ENCODE measurements at places on chromosomes 6 and 20. TPM values are rescaled to one million over a fixed set of nuclear protein-coding genes. Genes with fewer than 3 reads are reported as not detected.

ARFGEF3 gene
- total RNA-seq: 8.8 TPM

- no peaks in the 10 kb centered on the region for H3K27me3 ChIP-seq
- peak; percentile 5 for DNase-seq
- no peak overlapping the region for H3K4me3 ChIP-seq
- no peak overlapping the region for H3K27ac ChIP-seq
- H3K4me1 ChIP-seq: no peaks in the 10 kb centered on the region
These were observed 973.6 kb downstream of the EYS start for GRCh38 chr6:64733433-64733832.

- H3K36me3 ChIP-seq: no peaks in the 10 kb centered on the region
- peaks cover under 1% of the 10 kb centered on the region for H3K4me1 ChIP-seq
- DNase-seq: no peak
- no peak overlapping the region for H3K27ac ChIP-seq
These were observed 87.6 kb upstream of the COL21A1 start for GRCh38 chr6:56334937-56335336.

FNDC1 gene
- not detected for total RNA-seq

GRCh38 chr6:159464816-159465215, 228.2 kb downstream of the SOD2 start:
- H3K27ac ChIP-seq: no peak overlapping the region
- H3K4me1 ChIP-seq: no peaks in the 10 kb centered on the region
- H3K4me3 ChIP-seq: no peak overlapping the region
- DNase-seq: no peak
- H3K27me3 ChIP-seq: peaks cover 6% of the 10 kb centered on the region
- H3K36me3 ChIP-seq: no peaks in the 10 kb centered on the region

SLCO4A1 gene
- total RNA-seq: 5.8 TPM

GRCh38 chr6:43628393-43629103, 516 bp downstream of the GTPBP2 start:
- H3K36me3 ChIP-seq: peaks cover 28% of the 10 kb centered on the region
- peak overlapping the region; percentile 96 for H3K27ac ChIP-seq
- H3K27me3 ChIP-seq: no peaks in the 10 kb centered on the region
- H3K4me1 ChIP-seq: peaks cover 12% of the 10 kb centered on the region
- H3K4me3 ChIP-seq: peak overlapping the region; percentile 94

BEND6 gene
- 0.93 TPM for total RNA-seq

DNA sequence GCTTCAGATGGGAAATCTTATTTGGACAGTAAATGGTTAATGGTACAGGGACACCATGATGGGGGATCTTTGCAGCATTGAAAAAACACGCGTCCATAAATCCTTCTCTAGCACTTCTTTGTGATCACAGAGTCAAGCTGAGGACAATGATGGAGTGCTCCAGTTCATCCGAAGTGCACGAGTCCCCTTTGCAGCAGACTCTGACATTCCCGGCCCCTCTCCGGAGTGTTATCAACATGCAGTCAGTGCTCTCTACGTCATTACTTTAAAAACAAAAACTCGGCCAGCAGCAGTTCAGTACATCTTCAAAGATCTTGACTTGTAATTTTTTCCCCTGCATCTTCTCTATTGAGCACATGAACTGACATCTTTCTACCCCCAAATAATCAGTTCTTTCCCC, 185.5 kb upstream of the AKAP12 start:
- peaks cover 5% of the 10 kb centered on the region for H3K36me3 ChIP-seq
- no peaks in the 10 kb centered on the region for H3K27me3 ChIP-seq
- no peak overlapping the region for H3K27ac ChIP-seq
- H3K4me3 ChIP-seq: no peak overlapping the region
- no peaks in the 10 kb centered on the region for H3K4me1 ChIP-seq
- no peak for DNase-seq

DNA sequence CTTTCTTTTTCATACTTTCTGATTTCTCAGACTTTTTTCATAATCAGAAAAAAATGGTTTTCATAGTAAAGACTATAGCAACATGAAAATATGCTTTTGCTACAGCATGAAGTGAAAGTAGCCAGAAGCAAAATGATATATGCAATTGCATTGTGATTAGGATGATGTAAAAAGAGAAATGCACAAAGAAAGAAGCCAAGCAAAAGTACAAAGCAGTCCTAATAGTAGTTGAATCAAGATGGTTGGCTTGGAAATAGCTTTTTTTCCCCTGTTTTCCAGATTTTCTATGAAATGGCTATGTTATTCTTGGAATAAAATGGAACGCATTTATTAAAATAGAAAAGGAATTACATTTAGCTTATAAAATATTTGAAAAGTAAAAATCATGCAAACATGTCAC, 77.3 kb downstream of the SEL1L2 start:
- DNase-seq: no peak
- H3K4me3 ChIP-seq: no peak overlapping the region
- H3K27ac ChIP-seq: no peak overlapping the region
- no peaks in the 10 kb centered on the region for H3K36me3 ChIP-seq
- peaks cover 5% of the 10 kb centered on the region for H3K27me3 ChIP-seq

DNA sequence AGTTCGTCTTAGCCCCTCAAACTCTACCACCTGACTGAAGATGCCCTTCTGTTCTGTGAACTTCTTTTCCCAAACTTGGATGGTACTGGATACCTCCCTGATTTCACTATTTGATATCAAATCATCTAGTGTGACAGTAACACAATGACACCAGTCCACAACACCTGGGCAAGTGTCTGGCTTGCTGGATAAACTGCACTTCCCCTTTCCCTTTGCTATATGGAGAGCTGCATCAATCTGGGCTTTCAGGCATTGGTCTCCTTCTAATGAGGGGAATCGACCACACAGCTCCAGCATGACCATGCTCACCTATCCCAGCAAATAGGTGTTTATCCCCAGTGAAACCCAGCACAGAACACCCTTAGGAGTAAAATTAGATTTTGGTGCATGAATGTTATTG, 3.1 kb downstream of the F13A1 start:
- H3K36me3 ChIP-seq: no peaks in the 10 kb centered on the region
- no peaks in the 10 kb centered on the region for H3K27me3 ChIP-seq
- no peak for DNase-seq

DNA sequence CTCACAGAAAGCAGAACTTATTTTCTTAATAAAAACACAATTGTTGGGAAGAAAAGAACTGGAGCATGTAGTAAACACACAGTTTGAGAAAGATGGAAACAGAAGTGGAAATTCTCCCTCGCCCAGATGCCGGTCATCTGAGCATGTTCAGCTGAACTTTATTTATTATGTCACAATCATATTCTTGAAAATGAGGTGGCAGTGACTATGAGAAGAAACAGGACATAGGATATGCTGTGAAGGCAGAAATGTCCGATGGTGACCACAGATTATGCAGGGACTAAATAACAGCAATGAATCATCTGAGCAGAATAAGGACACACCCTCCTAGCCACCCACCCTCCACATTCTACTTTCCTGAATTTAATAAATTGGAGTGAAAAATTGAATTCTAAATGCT, 425.3 kb upstream of the NOX3 start:
- no peaks in the 10 kb centered on the region for H3K4me1 ChIP-seq
- no peak for DNase-seq
- H3K36me3 ChIP-seq: no peaks in the 10 kb centered on the region
- H3K27me3 ChIP-seq: no peaks in the 10 kb centered on the region

- H3K4me1 ChIP-seq: no peaks in the 10 kb centered on the region
- no peaks in the 10 kb centered on the region for H3K27me3 ChIP-seq
- no peaks in the 10 kb centered on the region for H3K36me3 ChIP-seq
These were observed 98.9 kb upstream of the ADGRF4 start for GRCh38 chr6:47599512-47599911.

DNA sequence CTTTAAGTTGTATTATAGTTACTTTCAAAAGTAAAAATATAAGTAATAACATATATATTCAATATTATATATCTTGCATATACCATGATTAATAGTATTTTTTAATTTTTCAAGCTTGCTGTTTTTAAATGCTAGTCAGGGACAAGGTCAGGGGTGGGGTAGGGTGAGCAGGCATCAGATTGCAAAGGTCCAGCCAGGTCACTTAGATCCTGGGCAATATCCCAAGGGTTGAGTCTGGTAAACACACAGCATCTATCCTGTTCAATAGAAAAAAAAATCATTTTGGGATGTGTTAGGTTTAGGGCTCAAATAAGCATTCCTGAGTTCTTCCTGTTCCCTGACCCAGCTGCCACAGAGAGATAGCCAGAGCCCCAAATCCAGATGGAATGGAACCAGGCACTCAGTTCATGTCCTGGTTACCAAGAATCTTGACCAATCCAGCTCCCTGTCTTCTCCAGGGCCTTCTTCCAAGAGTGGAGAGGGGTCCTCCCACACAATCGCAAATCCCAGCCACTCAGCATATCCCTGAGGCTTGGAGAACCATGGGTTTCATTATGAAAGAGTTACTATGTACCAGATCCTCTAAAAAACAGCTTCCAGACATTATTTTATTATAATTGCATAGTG, 134.9 kb upstream of the TOP1 start:
- H3K27ac ChIP-seq: no peak overlapping the region
- no peaks in the 10 kb centered on the region for H3K36me3 ChIP-seq
- no peak for DNase-seq
- H3K4me3 ChIP-seq: no peak overlapping the region
- peaks cover 41% of the 10 kb centered on the region for H3K27me3 ChIP-seq

GRCh38 chr20:62984666-62985443, 21.9 kb downstream of the BHLHE23 start:
- peaks cover 42% of the 10 kb centered on the region for H3K4me1 ChIP-seq
- no peak overlapping the region for H3K4me3 ChIP-seq
- H3K27me3 ChIP-seq: peaks cover 26% of the 10 kb centered on the region
- peak; percentile 91 for DNase-seq

- no peak overlapping the region for H3K4me3 ChIP-seq
- no peaks in the 10 kb centered on the region for H3K36me3 ChIP-seq
- no peaks in the 10 kb centered on the region for H3K27me3 ChIP-seq
- no peak overlapping the region for H3K27ac ChIP-seq
- H3K4me1 ChIP-seq: no peaks in the 10 kb centered on the region
These were observed 6.4 kb upstream of the TXNDC5 start for GRCh38 chr6:7916959-7917358.

GRCh38 chr6:44284867-44285266, 14.6 kb downstream of the TMEM151B start:
- no peaks in the 10 kb centered on the region for H3K4me1 ChIP-seq
- no peak overlapping the region for H3K27ac ChIP-seq

GRCh38 chr6:160285541-160286105, 27.0 kb upstream of the SLC22A2 start:
- H3K36me3 ChIP-seq: no peaks in the 10 kb centered on the region
- H3K4me3 ChIP-seq: no peak overlapping the region
- no peak for DNase-seq
- H3K27me3 ChIP-seq: peaks cover 7% of the 10 kb centered on the region
- no peaks in the 10 kb centered on the region for H3K4me1 ChIP-seq
- no peak overlapping the region for H3K27ac ChIP-seq

GRCh38 chr6:158852312-158853071, 33.3 kb upstream of the EZR start:
- no peak overlapping the region for H3K4me3 ChIP-seq
- DNase-seq: no peak
- H3K27me3 ChIP-seq: no peaks in the 10 kb centered on the region

DNA sequence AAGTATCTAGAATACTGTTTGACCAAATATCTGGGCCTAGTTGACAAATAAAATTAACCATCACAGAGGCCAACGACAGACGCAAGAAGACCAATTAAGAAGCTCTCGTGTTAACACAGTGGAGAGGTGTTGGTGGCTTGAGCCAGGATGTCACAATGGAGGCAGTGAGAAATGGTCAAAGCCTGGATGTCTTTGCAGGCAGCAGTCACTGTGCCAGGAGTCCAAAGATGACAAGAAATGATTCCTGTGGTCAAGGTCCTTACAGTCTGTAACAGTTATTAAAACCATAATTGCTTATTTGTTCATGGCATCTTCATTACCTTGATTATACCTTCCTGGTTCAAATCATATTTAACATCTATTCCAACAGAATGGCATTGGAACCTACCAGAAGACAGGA, 91.3 kb upstream of the EDN1 start:
- no peak overlapping the region for H3K4me3 ChIP-seq
- DNase-seq: no peak
- 0 out of 2 replicates have a peak, but pooled peaks cover 4% of the 10 kb centered on the region for H3K4me1 ChIP-seq
- no peaks in the 10 kb centered on the region for H3K36me3 ChIP-seq
- H3K27ac ChIP-seq: no peak overlapping the region

DNA sequence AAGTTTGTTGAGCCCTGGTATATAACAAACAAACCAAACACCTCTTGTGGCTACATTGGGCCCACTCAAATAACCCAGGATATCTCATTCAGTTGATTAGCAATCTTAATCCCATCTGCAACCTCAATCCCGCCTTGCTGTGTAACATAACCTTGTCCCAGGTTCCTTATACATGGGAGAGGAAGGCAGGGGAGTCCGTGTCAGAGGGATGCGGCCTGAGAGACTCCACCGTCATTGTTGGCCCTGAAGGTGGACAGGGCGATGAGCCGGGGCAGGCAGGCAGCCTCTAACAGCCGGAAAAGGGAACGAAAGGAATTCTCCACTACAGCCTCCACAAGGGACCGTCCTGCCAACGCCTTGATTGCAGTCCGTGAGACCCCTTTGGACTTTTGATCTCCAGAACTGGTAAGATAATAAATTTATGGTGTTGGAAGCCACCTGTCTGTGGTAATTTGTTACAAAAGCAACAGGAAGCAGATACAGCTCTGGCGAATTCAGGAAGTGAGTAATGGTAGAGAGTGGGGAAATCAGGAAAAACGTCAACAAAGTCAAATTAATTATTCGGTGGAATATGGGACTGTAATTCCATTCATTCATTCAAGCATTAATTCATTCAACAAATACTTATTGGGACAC, 124.5 kb upstream of the SALL4 start:
- no peaks in the 10 kb centered on the region for H3K4me1 ChIP-seq
- DNase-seq: no peak
- H3K27me3 ChIP-seq: peaks cover 13% of the 10 kb centered on the region
- H3K27ac ChIP-seq: no peak overlapping the region
- H3K4me3 ChIP-seq: no peak overlapping the region

FILIP1 gene
- 0.08 TPM for total RNA-seq

DNA sequence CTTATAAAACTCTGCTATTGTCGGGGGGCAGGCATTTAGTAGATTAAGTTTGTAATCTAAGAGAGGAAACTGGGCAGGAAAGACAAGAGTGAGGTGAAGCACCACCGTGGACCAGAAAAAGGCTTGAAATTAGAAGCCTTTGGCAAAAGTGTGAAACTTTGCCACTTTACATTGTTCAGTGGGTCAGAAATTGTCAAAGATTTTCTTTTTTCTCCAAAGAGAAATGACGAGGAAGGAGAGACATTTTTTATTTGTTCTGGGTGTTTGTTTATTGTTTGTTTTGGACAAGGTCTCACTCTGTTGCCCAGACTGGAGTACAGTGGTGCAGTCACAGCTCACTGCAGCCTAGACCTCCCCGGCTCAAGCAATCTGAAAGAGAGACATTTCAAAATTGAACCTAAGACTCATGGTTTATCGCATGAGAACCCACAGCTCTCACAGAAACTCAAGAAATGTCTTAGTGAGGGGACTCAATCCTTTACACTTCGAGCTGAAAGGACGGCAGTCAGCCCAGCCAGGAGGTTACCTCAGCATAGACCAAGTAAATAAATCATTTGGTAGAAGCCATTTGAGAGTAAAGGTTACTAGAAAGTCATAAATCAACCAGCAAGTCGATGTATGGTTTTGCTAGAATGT, 262.8 kb upstream of the TAB2 start:
- H3K27ac ChIP-seq: no peak overlapping the region
- H3K4me3 ChIP-seq: no peak overlapping the region
- H3K4me1 ChIP-seq: peaks cover 24% of the 10 kb centered on the region
- DNase-seq: no peak
- H3K36me3 ChIP-seq: no peaks in the 10 kb centered on the region
- H3K27me3 ChIP-seq: no peaks in the 10 kb centered on the region

PRL gene
- total RNA-seq: 2.1 TPM

- no peak overlapping the region for H3K27ac ChIP-seq
- no peaks in the 10 kb centered on the region for H3K4me1 ChIP-seq
- H3K4me3 ChIP-seq: no peak overlapping the region
- no peaks in the 10 kb centered on the region for H3K36me3 ChIP-seq
These were observed 584.7 kb upstream of the SLC35B3 start for GRCh38 chr6:9020001-9020400.

UNC5CL gene
- 0.23 TPM for total RNA-seq

CPNE1 gene
- total RNA-seq: 297 TPM

Data from SJCRH30 (cell line).